ENCODE measurements at places on chromosomes 12 and 14. TPM values are rescaled to one million over a fixed set of nuclear protein-coding genes. Genes with fewer than 3 reads are reported as not detected.

- no peaks in the 10 kb centered on the region for H3K4me1 ChIP-seq
- no peaks in the 10 kb centered on the region for H3K27me3 ChIP-seq
- H3K4me3 ChIP-seq = no peak overlapping the region
- no peaks in the 10 kb centered on the region for H3K36me3 ChIP-seq
Observed at GRCh38 chr14:90355540-90356518, 24.1 kb upstream of the NRDE2 start.

GRCh38 chr14:50260511-50260910, 29.1 kb upstream of the SOS2 start:
- H3K27me3 ChIP-seq = no peaks in the 10 kb centered on the region
- H3K27ac ChIP-seq = no peak overlapping the region
- H3K4me1 ChIP-seq = no peaks in the 10 kb centered on the region
- no peak overlapping the region for H3K4me3 ChIP-seq

The TAS2R7 gene
- polyA plus RNA-seq = not detected

DNA sequence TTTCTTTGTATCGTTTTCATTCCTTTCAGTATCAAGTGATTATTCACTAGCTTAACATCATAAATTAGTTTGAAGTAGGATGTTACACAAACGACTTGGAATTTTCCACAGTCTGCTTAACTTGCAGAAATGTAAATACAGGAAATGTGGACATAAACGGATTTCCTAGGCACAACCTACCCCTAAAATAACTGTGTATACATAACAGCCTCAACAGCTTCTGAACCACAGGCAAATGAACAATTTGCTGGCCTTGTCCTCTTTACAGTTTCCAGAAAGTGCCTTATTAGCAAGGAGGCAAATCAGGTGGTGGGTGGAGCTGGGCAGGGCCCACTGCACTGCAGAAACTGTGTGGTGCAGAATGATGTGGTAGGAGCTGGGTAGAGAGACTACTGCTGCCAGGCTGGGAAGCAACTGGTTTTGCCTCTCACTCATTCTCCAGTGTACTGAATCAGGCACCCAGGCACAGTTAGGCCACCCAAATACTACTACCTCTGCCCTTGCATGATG, 14.1 kb downstream of the DRAM1 start:
- no peaks in the 10 kb centered on the region for H3K27me3 ChIP-seq
- H3K36me3 ChIP-seq = no peaks in the 10 kb centered on the region

DNA sequence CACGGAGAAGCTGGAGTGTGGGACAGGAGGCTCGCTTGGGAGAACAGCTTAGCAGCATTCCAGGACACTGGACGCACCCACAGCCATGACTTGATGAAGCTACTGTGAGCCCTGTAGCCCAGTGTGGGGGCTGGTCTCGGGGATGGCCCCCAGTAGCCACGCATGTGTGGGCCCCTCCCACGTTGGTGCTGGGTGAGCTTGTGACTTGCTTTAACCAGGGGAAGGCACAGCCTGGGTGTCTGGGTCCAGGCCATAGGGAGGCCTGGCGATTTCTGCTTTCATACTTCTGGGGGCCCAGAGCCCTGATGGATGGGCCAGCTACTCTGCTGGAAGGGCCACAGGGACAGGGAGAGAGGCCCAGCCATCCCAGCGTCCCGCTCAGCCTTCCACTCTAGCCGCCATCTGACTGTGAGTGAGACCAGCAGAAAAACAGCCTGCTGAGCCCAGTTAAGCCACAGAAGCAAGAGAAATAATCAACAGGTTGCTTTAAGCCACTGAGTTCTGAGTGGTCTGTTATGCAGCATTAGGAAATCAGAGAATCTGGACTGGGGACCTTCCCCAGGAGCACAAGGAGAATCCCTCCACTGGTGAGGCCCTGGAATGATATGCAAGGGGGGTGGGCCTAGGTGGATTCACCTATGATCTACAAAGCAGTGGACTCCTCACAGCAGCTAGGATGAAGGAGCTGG, 16.1 kb downstream of the DIO3 start:
- H3K4me1 ChIP-seq = no peaks in the 10 kb centered on the region
- no peak for DNase-seq
- H3K27me3 ChIP-seq = no peaks in the 10 kb centered on the region

The TSPAN11 gene
- 0.61 TPM for polyA plus RNA-seq

The VDR gene
- 1.7 TPM for polyA plus RNA-seq

DNA sequence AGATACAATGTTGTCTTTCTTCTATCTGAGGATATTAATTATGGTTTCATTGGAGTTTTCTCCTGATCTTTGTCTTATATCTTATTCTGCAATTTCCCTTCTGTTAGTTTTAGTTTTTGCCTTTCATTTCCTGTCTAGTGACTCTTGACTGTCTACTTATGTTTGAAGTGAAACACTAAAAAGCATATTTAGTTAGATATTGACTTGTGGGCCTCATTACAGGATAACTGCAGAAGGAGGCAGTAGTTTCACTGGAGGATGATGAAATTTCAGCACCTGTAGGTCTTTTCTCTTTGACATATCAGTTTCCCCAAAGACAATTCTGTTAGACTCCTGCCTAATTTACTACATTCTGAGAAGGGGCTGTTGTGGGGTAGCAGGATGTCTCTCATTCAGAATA, 97.5 kb upstream of the NEDD1 start:
- H3K36me3 ChIP-seq = no peaks in the 10 kb centered on the region
- no peak overlapping the region for H3K4me3 ChIP-seq
- no peak overlapping the region for H3K27ac ChIP-seq
- DNase-seq = no peak
- H3K4me1 ChIP-seq = no peaks in the 10 kb centered on the region

- H3K27ac ChIP-seq = no peak overlapping the region
- H3K27me3 ChIP-seq = no peaks in the 10 kb centered on the region
- H3K4me3 ChIP-seq = no peak overlapping the region
Observed at GRCh38 chr14:104389326-104390220, 190.0 kb upstream of the C14orf180 start.

- H3K27ac ChIP-seq = no peak overlapping the region
- H3K4me3 ChIP-seq = no peak overlapping the region
- H3K4me1 ChIP-seq = no peaks in the 10 kb centered on the region
- no peaks in the 10 kb centered on the region for H3K27me3 ChIP-seq
Observed at GRCh38 chr14:92527721-92528120, 14.1 kb downstream of the RIN3 start.

The ANO2 gene
- polyA plus RNA-seq = 2.2 TPM

- H3K27me3 ChIP-seq = no peaks in the 10 kb centered on the region
- no peaks in the 10 kb centered on the region for H3K4me1 ChIP-seq
- DNase-seq = peak; percentile 15
- H3K36me3 ChIP-seq = no peaks in the 10 kb centered on the region
- no peak overlapping the region for H3K4me3 ChIP-seq
Observed at GRCh38 chr12:21296751-21297406, 37.8 kb downstream of the SLCO1A2 start.

The TAS2R42 gene
- not detected for polyA plus RNA-seq

DNA sequence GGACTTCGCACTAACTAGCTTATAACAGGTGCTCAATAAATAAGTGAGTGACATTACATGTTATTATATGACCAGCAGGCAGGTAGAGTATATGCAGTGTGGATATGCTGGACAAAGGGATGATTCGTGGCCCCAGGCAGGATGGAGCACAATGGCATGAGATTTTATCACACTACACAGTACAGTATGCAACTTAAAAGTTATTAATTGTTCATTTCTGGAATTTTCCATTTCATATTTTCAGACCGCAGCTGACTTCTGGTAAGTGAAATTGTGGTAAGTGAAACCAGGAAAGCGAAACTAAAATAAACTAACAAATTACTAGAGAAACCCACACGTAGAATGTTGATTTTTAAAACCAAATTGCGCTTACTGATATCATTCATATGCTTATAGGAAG, 3.3 kb downstream of the PARP11 start:
- no peaks in the 10 kb centered on the region for H3K36me3 ChIP-seq
- no peaks in the 10 kb centered on the region for H3K27me3 ChIP-seq
- no peak overlapping the region for H3K4me3 ChIP-seq
- no peak overlapping the region for H3K27ac ChIP-seq

The CLEC1A gene
- polyA plus RNA-seq = 0.80 TPM

DNA sequence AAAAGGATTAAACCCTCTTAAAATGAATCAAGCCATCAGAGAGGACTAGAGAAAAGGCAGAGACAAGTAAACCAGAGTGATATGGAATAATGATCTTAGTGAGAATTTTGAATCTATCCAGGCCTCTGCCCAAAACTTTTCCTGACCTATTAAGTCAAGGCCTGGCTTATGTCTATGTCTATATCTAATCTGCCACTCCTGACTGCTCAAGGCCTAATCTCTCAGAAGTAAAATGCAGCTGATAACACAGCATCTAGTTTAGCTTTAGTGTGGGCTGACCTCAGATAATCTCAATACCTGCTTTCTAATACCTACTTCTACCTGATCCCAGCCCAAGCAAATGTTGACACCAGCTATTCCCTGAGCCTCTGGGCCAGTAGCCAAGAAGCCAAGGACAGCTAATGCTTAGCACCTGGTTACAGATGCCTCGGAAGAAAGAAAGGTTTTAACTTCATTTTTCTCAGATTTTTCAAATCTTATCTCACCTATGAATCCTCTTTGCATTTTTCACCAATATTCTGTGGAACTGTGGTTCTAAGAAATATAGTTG, 1472.5 kb upstream of the SEL1L start:
- no peak overlapping the region for H3K4me3 ChIP-seq
- no peaks in the 10 kb centered on the region for H3K27me3 ChIP-seq
- H3K27ac ChIP-seq = no peak overlapping the region

Data from pancreas (tissue), 10 donors.